ENCODE measurements at places on chromosomes 7 and 10. TPM values are rescaled to one million over a fixed set of nuclear protein-coding genes. Genes with fewer than 3 reads are reported as not detected.
A peak's percentile ranks its signal among the peaks of the same experiment; 100 is the strongest.

GRCh38 chr10:112467541-112468075 lies 20.6 kb downstream of the VTI1A start:
- DNase-seq: no peak

DNA sequence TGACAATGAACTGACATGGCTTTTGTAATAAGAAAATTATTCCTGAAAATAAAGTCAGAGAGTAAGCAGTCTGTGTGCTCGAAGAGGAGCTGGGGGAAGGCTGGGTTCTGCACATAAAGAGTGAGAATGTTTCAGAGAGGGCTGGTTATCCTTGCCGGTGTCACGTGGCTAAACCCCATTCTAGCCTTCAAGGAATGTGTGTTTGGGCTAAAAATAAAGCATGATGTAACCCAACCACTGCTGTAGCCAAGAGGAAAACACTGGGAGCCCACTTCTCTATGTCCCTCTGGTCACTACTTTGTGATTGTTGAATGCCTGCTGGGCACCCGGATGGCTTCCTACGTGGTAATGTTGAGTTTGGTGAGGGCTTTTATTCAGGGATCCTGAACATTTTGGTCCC lies 23.5 kb downstream of the WDFY4 start:
- DNase-seq: no peak

DNA sequence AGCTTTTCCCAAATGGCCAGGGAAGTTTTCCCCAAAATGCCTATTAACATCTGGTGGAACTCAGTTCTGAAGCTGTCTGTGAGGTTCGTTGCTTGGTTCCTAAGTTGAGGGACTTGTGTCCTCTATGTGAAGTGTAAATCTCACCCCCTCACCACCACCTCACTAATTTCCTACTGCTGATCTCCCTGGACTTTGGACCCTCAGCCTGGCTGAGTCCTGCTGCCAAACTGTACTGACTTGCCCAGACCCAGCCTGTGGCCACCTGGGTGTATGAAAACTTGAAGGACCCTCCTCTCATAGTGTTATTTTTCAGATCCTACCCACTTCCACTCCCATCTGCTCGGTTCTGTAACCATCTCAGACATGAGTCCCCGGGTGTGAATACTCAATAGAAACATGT lies 94.9 kb downstream of the MET start:
- DNase-seq: no peak

DNA sequence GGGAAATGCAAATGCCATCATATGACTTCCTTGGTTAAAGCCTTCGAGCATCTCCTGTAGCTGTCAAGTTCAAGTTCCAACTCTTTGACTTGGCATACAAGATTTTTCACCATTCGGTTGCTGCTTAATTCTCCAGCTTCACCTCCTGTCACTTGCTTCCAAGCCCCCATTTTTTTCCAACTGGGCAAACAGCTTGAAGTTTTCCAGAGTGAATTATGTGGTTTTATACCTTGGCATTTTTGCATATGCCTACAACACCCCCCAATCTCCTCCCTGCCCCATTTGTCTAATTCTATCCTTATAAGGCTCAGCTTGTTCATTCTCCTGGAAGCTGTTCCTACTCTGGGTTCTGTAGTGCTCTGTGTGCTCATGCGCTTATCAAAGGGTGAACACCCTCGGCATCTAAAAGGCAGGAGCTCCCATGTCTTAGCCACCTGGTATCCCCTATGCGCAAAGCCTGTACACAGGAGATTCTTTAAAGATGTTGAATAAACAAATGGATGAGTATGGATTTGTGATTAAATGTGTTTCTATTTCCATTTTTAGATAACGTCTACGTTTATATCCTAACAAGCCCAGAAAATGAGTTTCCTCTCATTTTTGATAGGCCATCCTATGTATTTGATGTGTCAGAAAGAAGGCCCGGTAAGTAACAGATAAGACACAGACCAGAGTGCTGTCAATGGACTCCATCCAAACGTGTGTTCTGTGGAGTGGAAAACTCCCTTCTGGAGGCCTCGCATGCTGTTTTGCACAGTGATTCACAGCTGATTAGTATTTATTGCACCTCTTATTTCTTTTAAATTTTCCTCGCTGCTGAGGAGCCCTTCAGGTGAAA lies 52.5 kb downstream of the CDHR3 start:
- DNase-seq: no peak

DNA sequence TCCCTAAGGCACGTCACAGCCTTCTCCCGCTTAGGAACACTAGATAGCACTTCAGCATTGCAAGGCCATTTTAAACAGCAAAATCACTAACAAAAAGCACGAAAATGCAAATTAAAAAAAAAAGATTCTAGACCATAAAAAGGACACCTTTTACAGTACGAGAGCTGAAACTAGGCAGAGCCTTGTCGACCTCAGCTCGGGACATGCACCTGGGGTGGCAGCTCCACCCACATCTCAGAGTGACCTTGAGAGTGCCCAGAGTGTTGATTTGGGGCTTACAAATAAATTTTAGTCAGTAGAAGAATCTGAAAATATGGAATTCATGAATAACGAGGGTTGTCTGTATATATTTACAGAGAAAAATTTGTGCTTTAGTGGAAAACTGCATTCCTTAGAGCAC lies 1.1 kb downstream of the MRPS24 start:
- DNase-seq: peak; percentile 40

GRCh38 chr10:77898323-77899079 lies 28.1 kb downstream of the DLG5 start:
- DNase-seq: peak; percentile 37

DNA sequence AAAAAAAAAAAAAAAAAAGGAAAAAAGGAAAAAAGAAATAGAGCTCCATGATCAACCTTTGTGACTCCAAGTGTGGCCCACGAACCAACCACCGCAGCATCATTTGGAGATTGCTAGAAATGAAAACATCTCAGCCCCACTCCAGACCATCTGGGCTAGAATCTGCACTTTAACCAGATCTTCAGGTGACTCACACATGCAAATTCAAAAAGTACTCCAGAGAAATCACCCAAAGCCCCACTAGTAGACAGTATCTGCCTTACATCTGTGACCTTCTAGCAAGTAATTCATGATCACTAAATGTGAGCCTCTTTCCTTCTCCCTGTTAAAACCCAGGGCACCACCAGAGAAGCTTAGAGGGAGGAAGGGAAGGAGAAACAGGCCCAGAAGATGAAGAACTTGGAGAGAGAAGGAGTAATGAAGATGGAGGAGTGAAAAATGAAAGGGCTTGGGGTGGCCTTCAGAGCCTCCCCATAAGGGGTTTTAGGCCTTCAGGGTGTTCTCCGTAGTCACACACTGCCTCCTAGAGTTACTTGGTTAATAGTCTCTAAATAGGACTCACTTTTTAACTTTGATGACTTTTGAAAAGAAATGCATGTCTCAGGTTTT lies 94.0 kb downstream of the SLC37A3 start:
- no peak for DNase-seq

DNA sequence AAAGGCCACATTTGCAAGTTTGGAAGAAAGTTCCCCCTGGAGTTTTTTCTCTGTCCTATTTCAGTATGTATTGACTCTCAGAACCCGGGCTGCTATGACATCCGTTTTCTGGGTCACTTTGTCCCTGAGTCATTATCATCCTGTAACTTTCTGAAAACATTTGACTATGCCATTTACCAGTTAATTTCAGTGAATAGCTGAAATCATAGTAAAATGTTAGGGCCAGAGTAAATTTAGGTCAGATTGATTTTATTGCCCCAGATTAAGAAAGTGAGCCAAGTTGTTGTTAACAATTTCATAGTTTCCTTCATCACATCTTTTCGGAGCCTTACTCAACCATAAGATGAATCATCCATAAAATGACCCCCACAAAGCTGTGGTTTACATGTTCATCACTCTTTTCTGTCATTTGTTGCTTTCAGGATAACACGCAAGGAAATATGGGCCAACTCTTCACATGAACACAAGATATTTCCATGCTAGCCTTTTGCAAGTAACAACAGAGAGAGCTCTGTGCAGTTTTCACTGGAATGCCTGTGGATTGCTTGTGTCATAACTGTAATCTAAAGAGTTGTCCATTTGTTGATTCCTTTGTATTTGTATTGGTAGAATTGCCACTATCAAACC lies 3.9 kb upstream of the MACC1 start:
- no peak for DNase-seq

DNA sequence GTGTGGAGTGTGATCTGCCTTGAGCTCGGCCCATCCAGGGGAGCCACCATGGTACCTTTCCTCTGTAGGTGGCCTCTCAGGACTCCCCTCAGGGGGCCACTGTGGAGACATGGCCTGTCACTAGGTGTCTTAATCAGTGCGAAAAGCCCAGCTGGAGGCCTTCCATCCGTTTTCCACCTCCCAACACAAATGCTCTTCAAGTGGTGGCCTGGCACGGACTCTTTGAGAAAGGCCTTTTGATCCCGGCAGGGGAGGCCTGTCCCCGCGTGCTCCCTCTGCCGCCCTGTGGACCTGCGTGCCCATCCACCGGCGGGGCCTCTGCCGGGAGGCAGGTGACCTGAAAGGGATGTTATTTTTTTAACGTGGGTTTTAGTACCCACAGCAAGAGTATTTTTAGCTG lies 149.5 kb downstream of the RGS10 start:
- DNase-seq: no peak

DNA sequence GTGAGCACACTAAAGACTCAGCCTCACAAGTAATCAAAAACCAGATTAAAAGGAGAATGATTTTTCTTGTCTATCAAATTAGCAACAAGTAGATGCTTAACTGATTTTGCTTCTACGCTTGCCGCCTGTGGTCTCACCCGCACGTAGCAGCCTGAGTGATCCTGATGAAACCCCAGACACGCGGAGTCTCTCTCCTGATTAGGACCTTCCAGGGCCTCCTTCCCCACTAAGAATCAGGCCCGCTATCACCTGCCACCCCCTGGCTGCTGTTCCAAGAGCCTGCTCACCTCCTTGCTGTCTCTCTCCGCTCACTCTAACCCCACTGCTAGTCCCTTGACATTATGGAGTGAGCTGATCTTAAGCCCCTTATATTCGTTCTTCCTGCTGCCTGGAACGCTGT lies 325.9 kb upstream of the NRP1 start:
- DNase-seq: no peak

GRCh38 chr10:80122746-80123145 lies 9.8 kb upstream of the PLAC9 start:
- no peak for DNase-seq

GRCh38 chr7:73969991-73970390 lies 58.0 kb upstream of the ELN start:
- peak; percentile 4 for DNase-seq

DNA sequence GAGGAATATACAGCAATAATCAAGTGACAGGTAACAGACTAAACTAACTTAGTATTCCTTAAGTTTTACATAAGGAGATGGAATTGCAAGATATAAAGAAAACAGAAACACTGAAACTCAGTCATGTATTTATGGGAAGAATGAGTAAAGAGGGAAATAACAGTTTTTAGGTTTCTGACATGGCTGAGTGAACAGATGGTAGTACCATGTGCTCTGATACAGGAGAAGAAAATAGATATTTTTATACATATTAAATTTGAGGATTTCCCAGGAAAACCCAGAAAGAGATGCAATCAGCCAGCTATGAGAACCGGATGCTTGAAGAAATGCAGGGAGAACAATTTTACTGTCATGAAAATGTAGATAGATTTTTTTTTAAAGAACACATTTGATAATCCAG lies 669.5 kb upstream of the GRM3 start:
- DNase-seq: no peak

DNA sequence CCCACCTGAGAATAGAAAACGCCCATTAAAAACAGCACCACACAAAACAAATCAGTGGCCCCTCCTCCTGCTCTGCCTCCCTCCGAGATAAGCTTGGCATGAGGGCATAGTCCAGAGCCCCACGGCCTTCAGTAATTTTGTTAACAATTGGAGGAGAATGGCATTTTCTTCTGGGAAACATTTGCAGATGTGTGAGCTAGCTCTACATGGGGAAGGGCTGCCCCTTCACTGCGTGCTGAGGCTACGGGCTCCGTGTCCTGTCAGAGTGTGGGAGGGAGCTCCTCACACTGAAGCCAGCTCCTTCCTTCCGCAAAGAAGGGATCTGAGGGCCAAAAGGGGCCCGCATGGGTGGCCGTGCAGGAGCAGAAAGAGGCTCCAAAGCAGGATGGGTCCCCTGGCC lies 15.2 kb downstream of the GRK5 start:
- DNase-seq: no peak

DNA sequence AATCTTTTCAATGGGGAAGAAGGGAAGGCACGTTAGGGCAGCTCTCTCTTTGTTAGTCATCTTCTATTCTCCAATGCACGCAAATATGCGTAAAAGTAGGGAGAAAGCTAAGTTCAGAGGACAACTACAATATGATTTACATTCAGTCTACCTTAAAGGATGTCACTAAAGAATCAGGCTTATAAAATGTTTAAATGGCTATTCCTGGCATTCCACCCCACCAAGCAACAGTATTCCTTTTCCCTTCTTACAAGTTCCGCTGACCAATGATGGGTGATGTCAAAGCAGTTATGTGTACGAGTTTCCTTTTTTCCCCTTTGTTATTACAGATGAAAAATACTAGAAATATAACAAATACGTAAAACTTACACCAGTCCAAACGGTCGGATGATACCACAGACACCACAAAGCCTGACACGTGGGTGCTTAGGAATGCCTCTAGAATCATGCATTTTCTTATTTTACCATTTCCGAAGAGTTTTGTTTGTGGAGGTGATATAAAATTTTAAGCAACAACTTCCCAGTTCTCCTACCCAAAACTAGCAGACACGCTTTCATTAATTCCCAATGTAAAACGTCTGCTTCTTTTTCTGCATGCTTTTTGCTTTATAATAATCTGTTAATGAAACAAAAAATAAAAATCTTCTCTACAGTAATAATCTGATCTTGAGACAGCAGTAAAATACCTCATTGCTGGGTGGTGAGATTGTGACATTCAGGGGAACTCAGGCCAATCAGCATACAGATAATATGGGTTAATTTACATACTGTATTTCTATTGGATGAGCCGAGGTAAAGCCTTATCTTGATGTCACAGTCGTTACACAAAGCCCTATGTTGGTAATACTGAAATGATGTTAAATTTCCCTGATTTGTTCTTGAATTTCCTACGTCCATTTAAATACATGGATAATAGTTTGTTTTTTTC lies 708 bp upstream of the GPR85 start:
- no peak for DNase-seq

The ADAMTS14 gene
- total RNA-seq: 0.93 TPM

The LRIT1 gene
- total RNA-seq: not detected
